ENCODE measurements at places on chromosomes 1 and 21.

- no peak for DNase-seq
These were observed 413.9 kb downstream of the LRRIQ3 start for GRCh38 chr1:73784026-73784425.

DNA sequence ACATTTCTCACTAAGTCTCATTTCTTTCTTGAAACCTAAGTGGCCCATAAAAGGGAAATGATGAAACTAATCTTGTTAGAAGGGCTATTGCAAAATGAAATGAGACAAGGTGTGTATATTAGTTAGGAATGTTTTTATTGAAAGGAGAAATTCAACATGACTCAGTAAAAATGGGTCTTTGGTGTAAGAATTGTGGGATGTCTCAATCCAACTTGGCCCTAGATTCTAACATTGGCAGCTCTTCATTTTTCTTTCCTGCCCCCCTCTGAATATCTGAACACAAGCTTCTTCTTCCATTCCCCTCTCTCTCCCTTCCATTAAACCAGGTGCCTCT, 26.8 kb upstream of the TARBP1 start:
- DNase-seq: no peak

GRCh38 chr1:172969611-172970010, 81.1 kb downstream of the TNFSF18 start:
- no peak for DNase-seq

DNA sequence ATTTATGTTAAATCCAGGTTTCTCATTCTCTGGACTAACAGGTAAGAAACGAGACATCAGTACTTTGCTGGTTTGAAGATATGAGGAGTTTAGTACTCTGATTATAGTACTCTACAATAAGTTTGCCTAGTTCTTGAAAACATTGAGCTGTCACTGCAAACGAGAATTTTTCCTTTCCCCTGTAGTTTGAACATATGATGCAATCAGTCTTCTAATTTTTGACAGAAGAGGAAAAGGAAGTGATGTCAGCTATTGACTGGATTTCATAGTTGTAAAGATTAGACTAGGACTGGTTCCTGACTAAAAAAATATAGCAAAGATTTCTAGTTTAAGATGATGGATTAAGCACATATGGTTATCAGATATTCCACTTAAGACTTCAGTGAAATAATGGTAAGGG, 461.9 kb downstream of the LRRIQ3 start:
- DNase-seq: no peak

DNA sequence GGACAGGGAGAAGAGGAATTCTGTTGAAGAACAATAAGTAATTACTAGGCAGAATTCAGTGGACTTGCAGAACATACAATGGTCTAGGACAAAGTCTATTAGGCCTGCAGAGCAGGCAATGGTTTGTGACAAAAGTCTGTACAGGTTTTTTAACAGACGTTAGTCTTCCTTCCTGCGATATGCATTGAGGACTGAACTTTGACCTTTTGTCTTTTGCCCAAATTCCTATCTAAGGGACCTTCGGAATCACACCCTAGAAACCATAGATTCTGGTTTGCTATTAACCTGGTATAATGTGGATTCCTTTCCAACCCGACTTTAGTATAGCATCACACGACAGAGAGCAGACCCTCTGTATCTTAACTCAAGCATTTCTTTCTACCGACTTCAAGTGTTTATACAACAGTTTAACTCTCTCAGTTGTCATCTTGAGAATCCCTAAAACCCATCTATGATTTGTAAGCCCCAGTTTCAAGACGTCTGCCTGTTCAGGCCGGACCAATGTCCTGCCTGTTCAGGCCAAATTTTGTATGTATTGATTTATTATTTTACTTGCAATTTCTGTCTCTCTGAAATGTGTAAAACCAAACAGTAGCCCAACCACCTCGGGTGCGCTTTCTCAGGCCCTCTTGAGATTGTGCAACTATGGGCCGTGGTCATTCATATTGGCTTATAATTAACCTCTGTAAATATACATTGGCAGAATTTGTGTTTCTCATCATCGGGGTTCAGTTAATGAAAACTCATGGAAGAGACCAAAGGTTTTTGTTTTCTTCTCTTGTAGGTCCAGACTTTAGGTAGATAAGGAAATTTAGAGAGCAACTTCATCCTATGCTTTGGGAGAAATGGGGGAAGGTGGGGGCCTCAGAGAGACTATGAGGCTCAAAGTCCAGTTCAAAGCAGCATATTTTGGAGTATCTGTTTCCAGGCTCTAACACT, 76.9 kb upstream of the TNFSF18 start:
- no peak for DNase-seq

DNA sequence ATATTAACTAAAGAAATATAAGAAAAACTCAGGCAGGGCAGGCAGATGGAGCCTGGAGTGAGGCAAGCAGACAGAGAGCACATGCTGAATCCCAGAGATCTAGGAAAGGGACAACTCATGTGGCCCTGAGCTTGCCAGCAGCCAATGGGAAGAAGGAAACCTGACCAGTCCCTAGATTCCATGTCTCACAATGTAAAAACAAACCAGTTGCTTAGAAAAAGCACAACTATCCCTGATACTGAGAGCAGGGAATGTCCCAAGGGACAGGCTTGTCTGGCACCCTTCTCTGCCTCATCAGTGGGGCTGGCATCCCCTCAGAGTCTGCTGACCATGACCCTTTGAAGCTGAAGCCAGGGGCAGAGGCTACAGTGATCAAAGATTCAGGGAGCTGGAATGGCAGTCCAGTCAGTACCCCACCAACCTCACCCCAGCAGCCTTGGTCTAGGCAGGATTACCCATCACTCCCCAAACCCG, 27.8 kb downstream of the HSPG2 start:
- DNase-seq: no peak

DNA sequence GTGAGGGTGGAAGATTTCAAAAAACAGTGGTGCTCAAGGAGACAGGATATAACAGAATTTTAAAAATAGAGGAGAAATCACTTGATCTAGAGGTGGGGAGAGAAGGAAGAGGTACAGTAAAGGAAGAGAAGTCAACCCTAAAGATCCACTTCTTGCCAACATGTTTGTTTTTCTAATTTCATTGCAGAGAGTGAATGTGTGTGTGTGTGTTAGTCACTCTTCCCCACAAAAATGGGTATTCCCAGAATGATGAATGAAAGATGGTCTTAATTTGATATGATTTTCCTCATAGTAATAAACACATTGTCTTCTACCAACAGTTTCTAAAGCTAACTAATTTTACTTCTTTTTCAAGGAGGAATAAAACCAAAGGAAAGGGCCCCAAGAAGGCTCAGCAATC, 74.2 kb upstream of the NGF start:
- DNase-seq: no peak

GRCh38 chr21:44783020-44783696, 18.5 kb downstream of the UBE2G2 start:
- DNase-seq: no peak

DNA sequence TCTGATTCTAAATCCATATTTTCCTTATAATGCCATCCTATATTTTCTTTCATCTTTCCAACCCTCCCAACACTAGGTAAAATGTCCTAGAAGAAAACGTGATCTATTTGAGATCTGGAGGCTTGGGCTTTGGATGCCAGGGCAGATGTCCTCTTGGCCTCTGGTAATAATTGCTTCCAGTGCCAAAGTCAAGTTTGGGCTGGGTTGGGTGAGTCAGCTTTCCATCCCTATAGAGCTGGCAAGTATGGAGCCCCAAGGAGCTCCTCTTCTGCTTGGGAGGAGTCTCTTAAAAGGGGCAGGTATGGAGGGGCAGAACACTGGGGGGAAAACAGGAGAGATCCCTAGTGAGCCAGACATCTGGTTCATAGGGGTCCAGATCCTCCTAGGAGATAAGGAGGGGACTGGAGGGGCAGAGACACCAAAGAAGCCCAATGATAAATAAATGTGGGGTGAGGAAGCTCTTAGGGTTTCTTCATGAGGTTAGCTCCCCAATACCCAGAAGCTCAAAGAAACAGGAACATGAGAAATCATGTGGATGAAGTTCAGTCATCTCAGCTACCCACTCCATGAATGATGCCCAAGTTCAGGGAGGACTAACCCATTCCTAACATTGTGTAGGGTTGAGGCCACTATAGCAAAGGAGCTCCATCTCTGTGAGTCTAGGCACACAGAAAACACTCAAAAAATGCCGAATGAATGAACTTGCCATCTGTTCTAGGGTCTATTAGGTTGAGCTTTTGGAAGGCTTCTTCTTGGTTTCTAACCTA, 3.5 kb downstream of the C1orf116 start:
- no peak for DNase-seq

DNA sequence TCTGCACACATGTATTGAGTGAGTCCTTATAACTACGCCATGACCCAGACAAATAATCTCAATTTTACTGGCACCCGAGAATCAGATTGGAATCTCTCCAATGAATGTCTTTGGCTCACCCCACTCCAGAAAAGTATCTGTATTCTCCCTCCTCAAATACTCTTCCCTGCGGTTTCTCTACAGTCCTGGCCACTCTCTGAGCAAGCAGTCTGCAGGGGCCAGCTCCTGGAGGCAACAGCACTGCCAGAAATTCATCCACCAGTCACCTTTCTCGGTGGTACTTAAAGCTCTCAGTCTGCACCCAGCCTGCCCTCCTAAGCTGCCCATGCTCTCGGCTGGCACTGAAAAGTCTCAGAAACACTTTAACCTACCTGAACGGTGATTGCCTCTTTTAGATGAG, 16.1 kb upstream of the LYST start:
- DNase-seq: no peak

DNA sequence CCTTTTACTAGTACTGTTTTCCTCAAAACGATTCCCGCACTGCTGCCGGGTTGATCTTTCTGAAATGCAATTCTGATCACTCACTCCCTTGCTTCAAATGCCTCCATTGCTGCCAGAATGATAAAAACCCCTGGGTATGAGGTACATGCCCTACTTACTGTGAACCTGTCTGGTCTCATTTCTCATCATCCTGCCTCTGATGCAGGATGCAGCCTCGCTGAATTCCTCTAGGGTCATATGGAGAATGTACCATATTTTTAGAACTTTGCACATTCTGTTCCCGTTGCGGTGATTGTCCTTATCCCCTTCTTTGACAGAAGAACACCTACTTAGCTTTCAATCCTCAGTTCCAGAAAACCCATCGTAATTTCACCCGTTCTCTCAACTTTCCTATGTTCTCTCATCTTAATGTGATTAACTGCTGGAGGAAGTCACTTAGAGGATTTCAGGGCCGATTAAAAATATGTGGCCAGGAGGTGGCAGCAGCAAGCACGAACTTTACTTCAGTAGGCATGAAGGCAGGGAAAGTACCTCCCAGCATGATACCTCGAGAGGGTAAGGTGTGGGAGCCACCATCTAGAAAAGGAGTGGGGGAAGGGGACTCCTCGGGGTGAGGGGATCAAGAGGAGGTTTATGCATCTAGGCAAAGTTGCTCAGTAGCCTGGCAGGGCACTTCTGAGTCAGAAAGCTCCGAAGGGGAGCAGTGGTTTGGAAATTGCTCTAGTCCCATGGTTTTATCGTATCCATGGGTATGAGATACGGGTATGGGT, 361.5 kb upstream of the ZP4 start:
- peak; percentile 54 for DNase-seq

DNA sequence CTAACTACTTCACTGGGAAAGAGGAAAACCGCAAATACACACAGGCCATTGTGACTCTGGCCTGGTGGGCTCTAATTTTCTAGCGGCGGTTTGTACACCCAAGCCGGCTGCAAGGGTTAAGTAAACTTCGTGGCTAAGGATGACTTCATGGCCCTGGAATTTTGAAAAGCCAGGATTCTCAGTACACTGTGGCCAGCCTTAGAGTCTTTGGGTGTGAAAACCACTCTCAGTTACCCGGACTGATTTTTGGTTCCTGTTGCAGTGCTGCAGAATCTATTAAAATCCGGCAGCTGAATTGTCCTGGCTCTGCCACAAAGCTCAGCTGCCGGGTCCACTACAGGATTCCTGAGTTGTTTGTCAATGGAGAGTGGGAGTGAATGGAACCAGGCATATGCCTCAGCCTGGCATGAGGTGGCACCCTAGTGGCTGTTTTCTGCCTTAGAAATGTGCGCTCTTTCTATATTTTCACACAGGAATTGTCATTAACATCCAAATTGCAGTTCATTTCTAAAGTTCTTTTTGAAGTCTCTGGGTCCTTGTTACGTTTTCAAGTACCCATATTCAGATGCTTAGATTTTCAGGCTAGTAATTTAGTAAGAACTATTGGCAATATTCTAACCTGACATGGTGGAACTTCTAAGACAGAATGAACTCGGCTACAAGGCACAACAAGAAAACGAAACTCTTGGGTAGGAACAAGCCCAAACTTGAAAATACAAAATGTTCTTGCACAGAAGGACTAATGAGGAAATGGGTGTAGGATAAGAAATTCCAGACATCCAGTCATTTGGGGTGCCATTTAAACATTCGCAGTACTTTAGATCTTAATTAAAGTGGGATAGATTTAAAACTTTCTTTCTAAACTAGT, 255.9 kb downstream of the NFIA start:
- peak; percentile 68 for DNase-seq

- DNase-seq: peak; percentile 43
These were observed 770 bp downstream of the NTNG1 start for GRCh38 chr1:107141491-107142126.

DNA sequence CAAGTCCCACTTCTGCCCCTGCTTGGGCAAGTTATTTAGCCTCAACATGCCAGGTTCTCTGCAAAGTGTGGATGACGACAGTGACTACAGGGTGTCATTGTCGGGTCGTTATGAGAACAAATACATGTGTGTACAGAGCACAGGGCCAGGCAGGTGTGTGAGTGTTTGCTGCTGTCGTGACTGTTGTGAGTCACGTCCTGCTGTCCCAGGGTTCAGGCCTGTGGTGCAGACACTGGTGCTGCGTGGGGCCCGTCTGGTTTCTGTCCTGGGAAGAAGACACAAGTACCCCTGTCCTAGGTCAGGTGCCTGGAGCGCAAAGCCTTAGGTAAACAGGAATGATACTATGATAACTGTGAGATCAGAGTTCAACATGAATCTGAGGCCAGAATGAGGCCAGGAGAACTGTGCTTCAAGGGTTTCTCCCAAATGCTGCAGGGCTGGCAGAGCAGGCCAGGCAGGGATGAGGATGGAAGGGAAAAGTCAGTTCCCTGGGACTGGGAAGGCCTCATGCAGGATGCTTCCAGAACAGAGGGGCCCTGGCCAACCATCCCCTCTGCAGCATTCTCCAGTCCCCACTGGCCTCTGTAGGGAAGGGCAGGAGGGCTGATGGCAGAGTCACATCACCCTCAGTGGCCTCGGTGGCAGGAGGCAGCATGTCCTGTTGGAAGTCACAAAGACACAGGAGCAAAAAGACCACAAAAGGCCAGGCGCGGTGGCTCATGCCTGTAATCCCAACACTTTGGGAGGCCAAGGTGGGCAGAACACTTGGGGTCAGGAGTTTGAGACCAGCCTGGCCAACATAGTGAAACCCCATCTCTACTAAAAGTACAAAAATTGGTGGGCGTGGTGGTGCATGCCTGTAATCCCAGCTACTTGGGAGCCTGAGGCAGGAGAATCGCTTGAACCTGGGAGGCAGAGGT, 15.7 kb downstream of the GPR157 start:
- DNase-seq: no peak

- no peak for DNase-seq
These were observed 6.1 kb downstream of the NPL start for GRCh38 chr1:182795563-182796228.

DNA sequence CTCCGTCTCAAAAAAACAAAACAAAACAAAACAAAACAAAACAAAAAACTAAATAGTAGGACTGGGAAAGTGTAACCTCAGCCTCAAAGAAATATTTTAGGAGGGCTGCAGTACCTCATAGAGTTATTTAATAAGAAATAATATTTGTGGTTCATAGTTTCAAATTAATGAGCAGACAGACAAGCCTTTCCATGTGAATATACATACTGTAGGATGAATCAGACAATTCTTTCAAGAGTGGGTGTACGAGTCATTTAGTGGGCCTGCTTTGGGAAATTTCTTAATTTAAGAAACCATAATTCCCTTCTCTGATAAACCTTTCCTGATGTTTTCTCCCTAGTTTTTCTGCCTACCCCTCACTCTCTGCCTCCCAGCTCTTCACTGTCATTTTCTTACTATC, 52.5 kb downstream of the CDC14A start:
- DNase-seq: no peak
